ENCODE measurements at places on chromosomes 1 and 21. TPM values are rescaled to one million over a fixed set of nuclear protein-coding genes. Genes with fewer than 3 reads are reported as not detected.
A peak's percentile ranks its signal among the peaks of the same experiment; 100 is the strongest.

- no peaks in the 10 kb centered on the region for H3K27me3 ChIP-seq
- H3K27ac ChIP-seq = peak overlapping the region; percentile 83
- H3K36me3 ChIP-seq = peaks cover 4% of the 10 kb centered on the region
- no peak for DNase-seq
These were observed 139.2 kb downstream of the CASZ1 start for GRCh38 chr1:10657088-10657847.

C8A gene
- total RNA-seq = not detected

GRCh38 chr1:67469431-67469830, 39.2 kb upstream of the SERBP1 start:
- no peak for DNase-seq
- H3K27me3 ChIP-seq = peaks cover 24% of the 10 kb centered on the region
- H3K4me3 ChIP-seq = no peak overlapping the region
- H3K27ac ChIP-seq = no peak overlapping the region

DNA sequence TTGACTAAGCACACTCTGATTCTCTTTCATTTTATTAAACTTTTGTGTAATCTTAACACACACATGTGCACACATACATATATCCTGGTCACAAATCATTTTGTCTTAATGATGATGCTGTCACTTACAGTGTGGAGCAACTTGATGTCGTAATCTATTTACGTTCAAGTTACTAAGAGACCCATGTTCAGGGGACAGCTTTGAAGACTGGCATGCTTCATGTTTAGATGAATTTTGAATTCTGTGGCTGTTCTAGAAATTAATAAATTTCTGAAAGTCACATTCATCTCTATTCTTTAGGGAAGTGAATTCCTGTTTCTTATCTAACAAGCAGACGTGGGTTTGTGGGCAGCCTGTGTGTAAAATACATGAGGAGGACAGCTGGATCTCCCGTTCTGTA, 1637.8 kb downstream of the PLA2G4A start:
- H3K4me3 ChIP-seq = no peak overlapping the region
- H3K36me3 ChIP-seq = no peaks in the 10 kb centered on the region
- no peaks in the 10 kb centered on the region for H3K27me3 ChIP-seq
- DNase-seq = no peak
- H3K27ac ChIP-seq = no peak overlapping the region

GRCh38 chr1:96362623-96363022, 359.0 kb upstream of the PTBP2 start:
- H3K27ac ChIP-seq = no peak overlapping the region
- no peak overlapping the region for H3K4me3 ChIP-seq

DNA sequence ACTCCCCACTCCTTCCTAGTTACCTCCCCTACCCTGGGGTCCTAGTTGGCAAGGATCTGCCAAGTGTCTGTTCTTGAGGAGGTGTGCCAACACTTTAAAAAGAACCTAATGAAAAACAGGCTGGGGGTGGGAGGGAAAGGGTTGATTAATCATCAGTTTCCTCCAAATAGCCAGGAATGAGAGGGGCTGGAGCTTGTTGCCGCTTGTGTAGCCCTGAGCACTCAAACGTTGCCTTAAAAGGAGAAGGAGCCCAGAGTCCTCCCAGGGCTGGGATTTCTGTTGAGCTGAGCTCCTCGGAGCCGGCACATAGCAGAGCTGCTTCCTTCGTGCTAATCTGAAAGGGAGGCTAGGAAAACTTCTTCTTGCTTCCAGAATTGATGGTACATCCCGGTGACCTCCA, 15.9 kb downstream of the SHISA4 start:
- H3K27ac ChIP-seq = no peak overlapping the region
- H3K4me3 ChIP-seq = no peak overlapping the region
- no peak for DNase-seq
- H3K36me3 ChIP-seq = peaks cover 2% of the 10 kb centered on the region

CXADR gene
- 0.62 TPM for total RNA-seq

RC3H1 gene
- 50.0 TPM for total RNA-seq

DNA sequence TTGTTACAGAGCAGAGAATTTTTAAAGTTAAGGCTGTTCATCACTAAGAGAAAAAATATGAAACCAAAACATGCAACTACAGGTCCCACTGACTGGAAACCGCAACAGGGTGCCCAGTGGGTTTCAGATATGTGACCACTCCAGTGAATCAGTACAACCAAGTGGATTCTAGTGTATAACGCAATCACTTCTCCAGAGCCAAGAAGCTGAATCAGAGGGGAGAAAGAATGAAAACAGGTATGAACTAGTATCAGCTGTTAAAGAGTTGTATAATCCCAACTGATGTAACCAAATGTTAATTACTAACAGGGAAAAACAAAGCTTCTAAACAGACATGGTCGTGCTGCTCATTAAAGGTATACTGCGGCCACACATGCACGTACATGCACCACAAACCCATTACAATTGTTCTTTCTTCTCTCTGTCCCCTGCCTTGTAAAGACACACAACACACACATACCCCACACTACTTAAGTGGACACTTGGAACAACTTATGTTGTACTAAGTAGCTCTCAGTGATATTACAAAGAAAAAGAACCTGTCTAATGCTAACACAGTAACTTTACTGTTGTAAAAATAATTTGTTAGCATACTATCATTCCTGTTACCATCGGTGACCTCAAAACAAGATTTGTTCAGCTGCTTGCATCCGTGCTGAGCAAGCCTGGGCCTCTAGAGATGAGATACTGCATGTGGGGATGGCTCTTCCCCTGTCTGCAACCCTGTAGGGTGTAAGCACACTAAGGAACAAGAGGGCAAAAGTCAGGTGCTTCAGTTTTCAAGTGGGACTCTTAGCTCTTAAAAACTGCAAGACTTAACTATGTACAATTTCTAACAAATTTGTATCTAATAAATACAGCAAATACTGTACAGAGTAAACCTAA, 74.2 kb downstream of the PTPN14 start:
- no peak overlapping the region for H3K27ac ChIP-seq
- H3K4me3 ChIP-seq = no peak overlapping the region
- H3K4me1 ChIP-seq = no peaks in the 10 kb centered on the region

DNA sequence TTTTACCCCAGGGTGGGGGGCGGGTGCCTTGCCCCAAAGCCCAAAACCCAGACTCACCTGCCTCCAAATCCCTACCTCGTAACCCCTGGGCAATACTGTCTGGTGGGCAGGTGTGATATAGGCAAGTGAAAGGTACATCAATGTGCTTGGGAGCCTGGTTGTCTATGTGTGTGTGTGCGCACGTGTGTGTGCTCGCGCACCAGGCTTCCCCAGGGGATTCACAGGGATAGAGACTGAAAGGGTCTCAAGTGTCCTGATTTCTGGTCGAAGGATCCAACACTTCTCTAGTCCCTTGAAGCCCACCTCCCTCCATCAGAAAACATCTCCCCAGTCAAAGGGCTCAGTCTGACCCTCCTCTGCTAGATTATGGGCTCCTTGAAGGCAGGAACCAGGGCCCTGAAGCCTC, 28.9 kb upstream of the EPB41 start:
- H3K4me1 ChIP-seq = peaks cover 48% of the 10 kb centered on the region
- H3K27me3 ChIP-seq = no peaks in the 10 kb centered on the region
- H3K27ac ChIP-seq = peak overlapping the region; percentile 93
- H3K4me3 ChIP-seq = peak overlapping the region; percentile 94

KRTAP13-2 gene
- not detected for total RNA-seq

GRCh38 chr1:240998024-240998423, 359.0 kb downstream of the RGS7 start:
- no peaks in the 10 kb centered on the region for H3K27me3 ChIP-seq
- H3K4me1 ChIP-seq = no peaks in the 10 kb centered on the region
- no peaks in the 10 kb centered on the region for H3K36me3 ChIP-seq
- no peak for DNase-seq
- no peak overlapping the region for H3K27ac ChIP-seq
- no peak overlapping the region for H3K4me3 ChIP-seq

SLC45A3 gene
- 1.7 TPM for total RNA-seq

- H3K4me1 ChIP-seq = peaks cover 2% of the 10 kb centered on the region
- H3K4me3 ChIP-seq = peak overlapping the region; percentile 21
- no peak overlapping the region for H3K27ac ChIP-seq
These were observed 131.9 kb downstream of the CRB1 start for GRCh38 chr1:197399755-197400521.

SELE gene
- total RNA-seq = not detected

SDC3 gene
- 0.34 TPM for total RNA-seq

DNA sequence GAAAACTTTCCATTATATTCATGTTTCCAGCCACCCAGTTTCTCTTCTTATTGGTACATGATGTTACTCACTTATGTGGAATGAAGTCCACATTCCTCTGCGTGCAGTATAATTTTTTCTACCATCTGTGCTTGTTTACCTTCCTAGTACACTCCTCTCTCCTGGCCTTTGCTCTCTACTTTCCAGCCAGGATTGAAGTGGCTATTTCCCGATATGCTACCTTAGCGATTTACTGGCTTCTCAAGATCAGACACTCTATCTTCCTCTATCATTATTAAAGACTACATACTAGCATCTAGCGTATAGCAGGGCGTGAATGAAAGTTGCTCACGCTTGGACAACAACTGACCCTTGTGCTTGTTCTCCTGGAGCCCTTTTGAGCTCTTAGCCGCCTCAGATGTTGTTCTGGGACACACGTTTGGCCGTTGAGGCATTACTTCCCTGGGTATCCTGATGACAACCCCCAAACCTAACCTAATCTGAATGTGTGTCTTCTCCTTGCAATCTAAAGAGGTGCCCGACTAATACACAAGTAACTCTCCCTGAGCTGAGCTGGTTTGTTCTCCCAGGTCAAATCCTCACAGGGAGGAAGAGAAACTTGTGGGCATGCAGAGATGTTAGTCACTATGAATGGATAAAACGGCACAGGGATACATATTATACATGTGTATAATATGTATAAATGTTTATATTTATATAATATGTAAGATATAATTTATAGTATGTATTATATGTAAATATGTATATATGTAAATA, 13.4 kb upstream of the MTARC2 start:
- H3K27me3 ChIP-seq = peaks cover 7% of the 10 kb centered on the region
- H3K4me3 ChIP-seq = peak overlapping the region; percentile 36
- DNase-seq = no peak
- H3K4me1 ChIP-seq = peaks cover 23% of the 10 kb centered on the region
- peaks cover 3% of the 10 kb centered on the region for H3K36me3 ChIP-seq

DNA sequence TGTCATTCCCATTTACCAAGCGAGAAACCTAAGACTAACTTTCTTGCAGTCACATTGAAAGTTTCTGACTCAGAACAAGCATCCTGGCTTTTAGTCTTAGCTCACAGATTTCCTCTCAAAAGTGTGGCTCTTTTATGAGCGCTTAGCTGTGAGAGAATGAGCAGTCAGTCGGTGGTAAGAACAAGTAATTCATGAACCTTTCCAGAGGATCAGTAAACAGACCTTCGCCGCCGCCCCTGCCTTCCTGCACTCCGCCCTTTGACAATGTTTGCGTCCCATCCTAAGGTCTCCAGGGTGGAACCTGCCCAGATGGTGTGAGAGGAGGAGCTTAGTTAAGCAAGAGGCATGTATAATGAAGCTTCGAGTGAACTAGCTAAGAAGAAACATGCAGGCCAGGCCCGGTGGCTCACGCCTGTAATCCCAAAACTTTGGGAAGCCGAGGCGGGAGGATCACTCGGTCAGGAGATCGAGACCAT, 142.4 kb downstream of the GLUL start:
- H3K36me3 ChIP-seq = no peaks in the 10 kb centered on the region
- H3K27ac ChIP-seq = peak overlapping the region; percentile 27
- no peaks in the 10 kb centered on the region for H3K27me3 ChIP-seq

GRCh38 chr1:192080684-192081083, 77.6 kb upstream of the RGS18 start:
- no peaks in the 10 kb centered on the region for H3K36me3 ChIP-seq
- H3K27ac ChIP-seq = no peak overlapping the region
- DNase-seq = no peak
- no peaks in the 10 kb centered on the region for H3K4me1 ChIP-seq

PTAFR gene
- total RNA-seq = 2.9 TPM

DNA sequence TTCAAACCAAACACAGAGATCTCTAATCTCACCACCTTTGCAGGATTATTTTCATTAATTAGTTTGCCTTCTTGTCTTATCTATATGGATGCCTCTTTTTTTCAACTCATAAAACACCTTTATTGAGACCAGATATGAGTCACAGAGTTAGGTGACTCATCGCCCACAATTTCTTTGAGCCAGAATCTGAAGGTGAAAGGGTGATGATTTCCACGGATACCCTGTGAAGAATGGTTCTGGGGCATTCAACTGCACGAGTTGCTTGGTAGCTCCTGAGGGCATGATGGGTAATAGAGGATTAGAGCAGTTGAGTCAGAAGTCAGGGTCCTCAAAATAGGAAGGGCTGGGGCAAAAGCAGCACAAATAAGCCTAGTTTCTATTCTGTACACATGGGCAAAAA, 128.2 kb downstream of the TBX19 start:
- H3K4me1 ChIP-seq = peaks cover 21% of the 10 kb centered on the region
- no peak for DNase-seq
- no peaks in the 10 kb centered on the region for H3K27me3 ChIP-seq
- no peaks in the 10 kb centered on the region for H3K36me3 ChIP-seq
- H3K27ac ChIP-seq = peak overlapping the region; percentile 68

DNA sequence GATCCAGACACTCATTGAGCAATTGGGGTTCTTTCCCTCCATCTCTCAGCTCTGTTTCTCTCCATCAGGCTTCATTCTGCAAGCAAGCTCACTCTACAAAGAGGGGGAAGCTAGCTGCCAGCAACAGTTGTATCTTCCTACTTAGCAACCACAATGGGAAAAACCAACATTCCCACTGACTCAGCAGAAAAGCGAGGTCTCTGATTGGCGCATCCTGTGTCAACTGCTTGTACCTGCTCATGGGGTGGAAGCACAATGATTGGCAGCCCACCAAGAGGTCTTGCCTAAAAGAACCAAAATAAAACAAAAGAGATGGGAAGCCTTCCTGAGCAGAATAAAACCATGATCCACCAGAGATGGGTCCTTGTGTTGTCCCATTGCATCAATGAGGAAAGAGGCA, 4.0 kb upstream of the CDA start:
- peaks cover 37% of the 10 kb centered on the region for H3K27me3 ChIP-seq
- no peaks in the 10 kb centered on the region for H3K4me1 ChIP-seq

LHX4 gene
- total RNA-seq = not detected

DNA sequence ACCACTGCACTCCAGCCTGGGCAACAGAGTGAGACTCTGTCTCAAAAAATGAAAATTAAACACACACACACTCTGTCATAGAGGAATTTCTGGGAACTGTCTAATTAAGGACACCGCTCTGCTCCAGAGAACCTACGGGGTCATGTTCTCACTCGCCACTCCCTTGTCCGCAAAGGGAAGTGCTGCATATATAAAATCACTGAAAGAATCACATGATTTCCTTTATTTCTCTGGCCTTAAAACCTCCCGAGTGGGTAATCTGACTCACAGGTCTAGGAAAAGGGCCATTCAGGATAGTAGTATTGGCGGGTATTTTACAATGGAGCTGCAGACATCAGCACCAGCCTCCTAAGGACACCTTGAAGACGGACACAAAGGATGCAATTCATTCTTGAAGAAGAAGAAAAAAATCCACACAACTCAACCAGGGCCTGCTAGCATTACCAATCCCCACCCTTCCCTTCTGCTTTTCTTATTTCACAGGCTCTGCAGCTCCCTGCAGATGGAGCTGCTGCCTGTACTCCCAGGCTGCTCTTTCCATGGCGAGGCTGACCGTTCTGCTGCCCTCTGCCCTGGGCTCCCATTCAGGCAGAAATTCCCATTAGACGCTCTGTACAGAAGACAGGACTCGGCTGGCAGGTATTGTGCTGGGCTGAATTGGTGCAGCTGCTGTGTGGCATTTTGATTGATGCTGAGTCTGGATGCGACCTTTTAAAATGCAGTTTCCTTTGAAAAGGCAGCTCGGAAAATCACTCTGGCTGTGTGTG, 53.3 kb upstream of the FAM89A start:
- no peak overlapping the region for H3K27ac ChIP-seq
- no peaks in the 10 kb centered on the region for H3K4me1 ChIP-seq

- H3K36me3 ChIP-seq = peaks cover 4% of the 10 kb centered on the region
- DNase-seq = no peak
- no peak overlapping the region for H3K4me3 ChIP-seq
- H3K27ac ChIP-seq = no peak overlapping the region
- no peaks in the 10 kb centered on the region for H3K27me3 ChIP-seq
These were observed 57.3 kb upstream of the HIVEP3 start for GRCh38 chr1:41975850-41976569.

Measured in T-helper 17 cell (primary cell).